ENCODE measurements at places on chromosomes 7 and 10.
A peak's percentile ranks its signal among the peaks of the same experiment; 100 is the strongest.

GRCh38 chr7:144941127-144941526 is 105.3 kb upstream of the TPK1 start:
- no peak for DNase-seq

DNA sequence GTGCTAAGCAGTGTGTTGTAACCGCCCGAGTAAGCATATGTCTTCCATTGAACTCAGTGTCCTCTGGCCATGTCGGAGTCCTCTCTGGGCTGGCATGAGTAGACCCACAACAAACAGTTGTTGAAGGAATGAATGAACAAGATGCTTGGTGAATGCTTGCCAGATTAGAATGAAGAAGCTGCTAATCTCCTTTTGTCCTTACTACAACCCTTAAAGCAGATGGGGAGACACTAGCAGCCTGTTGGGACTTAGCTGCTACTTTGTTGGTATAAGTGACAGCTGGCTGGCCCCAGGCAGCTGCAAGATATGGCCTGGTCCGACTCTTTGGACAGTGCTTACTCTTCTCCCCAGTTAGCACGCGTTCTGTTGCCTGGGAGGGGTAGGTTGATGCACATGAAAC is 370.1 kb downstream of the RPS24 start:
- DNase-seq: peak; percentile 12

- no peak for DNase-seq
Observed at GRCh38 chr7:111301891-111302290, 211.0 kb downstream of the LRRN3 start.

DNA sequence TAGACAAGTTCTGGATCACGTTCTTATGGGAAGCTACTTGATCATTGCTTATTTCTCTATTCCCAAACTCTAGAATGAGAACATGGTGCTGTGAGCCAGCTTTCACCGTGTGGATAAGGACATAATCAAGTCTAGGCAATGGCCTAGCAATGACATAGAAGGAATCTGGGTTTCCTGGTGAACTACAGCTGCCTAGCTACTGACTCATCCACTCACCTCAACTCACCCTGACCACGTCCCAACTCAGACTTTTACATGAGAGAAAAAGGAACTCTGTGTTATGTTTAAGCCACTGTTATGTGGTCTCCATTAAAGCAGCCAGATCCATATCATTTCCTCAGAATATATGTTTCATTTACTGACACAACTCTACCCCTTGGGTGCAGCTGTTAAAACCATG is 18.8 kb upstream of the MET start:
- DNase-seq: no peak

- no peak for DNase-seq
Observed at GRCh38 chr7:12518920-12519681, 51.4 kb upstream of the SCIN start.

GRCh38 chr7:140404565-140405065 is 757 bp downstream of the RAB19 start:
- DNase-seq: peak; percentile 38

DNA sequence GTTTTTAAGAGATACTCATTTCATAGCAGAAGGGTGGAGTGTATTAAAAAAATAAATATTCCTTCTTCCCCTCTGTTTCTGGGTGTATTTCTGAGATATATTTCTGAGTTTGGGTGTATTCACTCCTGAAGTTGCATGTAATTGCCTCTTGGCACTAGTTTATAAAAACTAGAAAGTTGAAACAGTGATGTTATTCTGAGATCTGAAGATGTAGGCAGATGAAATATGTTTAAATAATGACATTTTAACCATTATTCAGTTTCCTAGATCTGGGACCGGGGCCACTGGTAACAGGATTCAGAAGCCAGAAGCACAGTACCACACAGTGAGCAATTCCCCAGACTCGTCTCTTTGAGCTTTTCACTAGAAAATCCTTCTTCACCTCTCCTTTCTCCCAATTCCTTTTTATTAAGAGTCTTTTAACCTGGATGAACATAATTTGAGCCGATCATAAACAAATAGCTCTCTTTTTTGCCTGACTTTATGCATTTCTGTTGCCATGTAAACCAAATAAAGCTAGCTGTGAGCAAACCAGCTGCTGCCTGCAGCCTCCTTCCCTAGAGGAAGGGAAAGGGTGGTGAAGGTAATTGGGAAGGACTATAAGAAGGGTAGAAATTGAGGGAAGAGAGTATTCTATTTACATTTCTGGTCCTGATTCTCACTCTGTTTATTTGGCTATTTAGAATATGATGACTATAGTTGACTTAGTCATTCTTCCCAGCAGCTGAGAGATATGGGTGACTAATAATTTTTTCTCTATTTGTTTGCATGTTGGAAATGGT is 101.8 kb upstream of the STRIP2 start:
- DNase-seq: no peak

DNA sequence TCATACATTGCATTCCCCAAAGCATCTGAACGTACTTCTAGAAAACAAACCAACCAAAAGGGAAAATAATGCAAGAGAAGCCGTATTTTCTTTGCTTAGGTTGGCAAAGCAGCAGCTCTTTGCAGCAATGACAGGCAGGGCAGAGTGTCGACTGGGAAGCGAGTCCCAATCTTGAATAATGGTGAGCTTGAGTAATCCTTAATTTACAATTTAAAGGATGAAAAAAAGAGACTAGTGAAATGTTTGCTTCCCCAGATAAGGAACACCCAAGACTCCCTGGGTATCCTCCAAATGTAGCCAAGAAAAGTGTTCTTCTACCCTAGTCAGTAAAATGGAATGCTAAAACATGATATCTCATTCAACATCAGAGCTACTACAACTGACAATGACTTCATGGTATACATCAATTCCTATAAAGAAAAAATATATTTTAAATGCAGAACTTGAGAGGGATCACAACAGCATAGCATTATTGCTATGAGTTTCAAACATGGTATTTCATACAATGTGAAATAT is 32.0 kb downstream of the GPAM start:
- DNase-seq: no peak

GRCh38 chr7:135168489-135169140 is 1.9 kb downstream of the CYREN start:
- DNase-seq: no peak

DNA sequence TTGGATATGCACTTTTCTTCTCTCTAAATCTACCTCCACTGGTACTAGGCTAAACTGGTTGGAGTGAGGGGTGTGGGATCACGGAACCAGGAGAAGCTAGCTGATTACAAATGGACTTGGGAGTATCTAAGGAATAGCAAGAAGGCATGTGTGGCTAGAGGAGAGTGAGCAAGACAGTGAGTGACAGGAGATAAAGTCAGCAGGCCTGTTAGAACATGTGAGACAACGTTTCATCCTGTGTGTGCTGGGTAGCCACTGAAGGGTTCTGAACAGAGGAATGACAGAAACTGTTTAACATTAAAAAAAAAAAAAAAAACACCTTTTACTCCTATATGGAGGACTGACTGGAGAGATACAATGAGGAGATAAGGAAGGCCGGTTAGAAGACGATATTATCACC is 51.7 kb downstream of the ZNF438 start:
- DNase-seq: no peak

- DNase-seq: no peak
Observed at GRCh38 chr10:44889834-44890233, 21.3 kb upstream of the TMEM72 start.

GRCh38 chr10:15542817-15543216 is 171.7 kb upstream of the FAM171A1 start:
- no peak for DNase-seq

DNA sequence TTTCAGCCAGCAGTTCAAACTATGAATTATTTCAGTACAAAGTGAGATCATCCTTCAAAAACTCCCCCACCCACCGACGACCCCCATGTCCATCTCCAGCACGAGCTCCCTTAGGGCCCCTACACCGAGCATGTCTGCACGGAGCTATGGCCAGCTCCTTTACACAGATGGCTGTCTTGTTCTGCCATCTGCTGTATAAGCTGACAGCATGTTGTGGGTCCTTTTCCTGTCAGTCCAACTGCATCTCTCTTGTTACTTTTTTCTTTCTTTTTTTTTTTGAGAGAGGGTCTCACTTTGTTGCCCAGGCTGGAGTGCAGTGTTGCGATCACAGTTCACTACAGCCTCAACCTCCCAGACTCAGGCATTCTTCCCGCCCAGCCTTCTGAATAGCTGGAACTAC is 21.6 kb downstream of the NPC1L1 start:
- DNase-seq: peak; percentile 4

DNA sequence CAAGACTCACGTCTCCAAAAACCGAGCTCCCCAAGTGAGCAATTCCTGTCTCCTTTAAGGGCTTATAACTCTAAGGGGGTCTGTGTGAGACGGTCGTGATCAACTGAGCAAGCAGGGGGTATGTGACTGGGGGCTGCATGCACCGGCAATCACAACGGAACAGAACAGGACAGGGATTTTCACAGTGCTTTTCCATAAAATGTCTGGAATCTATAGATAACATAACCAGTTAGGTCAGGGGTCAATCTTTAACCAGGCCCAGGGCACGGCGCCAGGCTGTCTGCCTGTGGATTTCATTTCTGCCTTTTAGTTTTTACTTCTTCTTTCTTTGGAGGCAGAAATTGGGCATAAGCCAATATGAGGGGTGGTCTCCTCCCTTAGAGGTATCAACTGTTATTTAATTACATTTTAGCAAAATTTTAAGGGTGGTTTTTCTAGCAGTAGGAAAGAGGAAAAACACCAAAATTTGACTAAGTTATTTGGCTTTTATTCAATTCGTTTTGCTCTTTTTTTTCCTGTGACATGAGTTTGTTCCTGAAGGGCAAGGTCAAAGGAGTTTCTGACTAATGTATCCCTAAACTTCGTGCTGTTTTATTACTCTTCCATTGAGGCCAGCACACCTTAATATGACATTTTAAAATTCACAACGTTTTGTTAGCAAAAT is 121.4 kb upstream of the SEC61G start:
- no peak for DNase-seq

- DNase-seq: no peak
Observed at GRCh38 chr7:112833082-112833481, 42.9 kb upstream of the TMEM168 start.

DNA sequence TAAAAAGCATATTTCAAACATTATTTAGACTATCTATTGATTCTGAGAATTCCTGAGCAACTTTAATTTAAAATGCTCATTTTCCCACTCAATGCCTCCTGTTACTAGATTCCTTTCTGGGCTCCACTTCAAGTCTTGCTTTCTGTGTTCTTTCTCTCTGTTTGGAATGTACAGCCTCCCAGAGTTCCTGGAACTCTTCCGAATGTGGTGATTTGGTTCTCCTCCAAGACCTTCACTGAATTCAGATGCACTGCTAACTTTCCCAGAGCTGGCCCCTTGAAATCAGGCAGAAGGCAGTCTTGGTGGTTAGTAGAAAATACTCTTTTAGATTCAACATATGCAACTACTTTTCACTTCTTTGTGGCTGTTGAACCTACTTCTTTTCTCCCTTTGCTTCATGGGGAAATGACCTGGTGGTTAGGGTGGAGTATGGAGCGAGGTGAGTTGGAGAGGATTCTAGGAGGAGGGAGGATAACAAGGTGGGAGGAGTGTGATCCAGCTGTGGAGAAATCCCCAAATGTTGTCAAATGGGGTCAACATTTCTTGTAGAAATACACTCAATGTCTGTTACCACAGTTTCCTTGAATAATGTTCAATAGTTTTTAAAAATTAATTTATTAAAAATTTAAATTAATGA is 27.9 kb upstream of the CCDC7 start:
- DNase-seq: no peak

DNA sequence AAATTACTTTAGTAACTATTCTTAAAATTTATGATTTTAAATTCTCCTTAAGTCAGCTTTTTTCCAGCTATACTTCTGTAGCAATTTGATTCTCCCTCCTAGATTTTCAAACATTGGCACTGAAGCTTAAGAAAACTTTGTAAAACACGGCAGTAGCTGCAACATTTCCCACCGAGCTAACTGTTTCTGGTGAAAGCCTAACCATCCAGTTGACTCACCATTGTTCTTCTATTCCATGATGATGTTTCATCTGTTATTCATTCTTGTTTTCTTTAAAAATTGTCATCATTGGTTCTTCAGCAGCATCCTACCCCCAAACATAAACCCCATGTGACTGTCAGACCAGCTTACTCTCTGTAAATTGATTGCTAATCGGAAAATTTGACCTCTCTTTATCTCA is 312.3 kb downstream of the DGKB start:
- no peak for DNase-seq

DNA sequence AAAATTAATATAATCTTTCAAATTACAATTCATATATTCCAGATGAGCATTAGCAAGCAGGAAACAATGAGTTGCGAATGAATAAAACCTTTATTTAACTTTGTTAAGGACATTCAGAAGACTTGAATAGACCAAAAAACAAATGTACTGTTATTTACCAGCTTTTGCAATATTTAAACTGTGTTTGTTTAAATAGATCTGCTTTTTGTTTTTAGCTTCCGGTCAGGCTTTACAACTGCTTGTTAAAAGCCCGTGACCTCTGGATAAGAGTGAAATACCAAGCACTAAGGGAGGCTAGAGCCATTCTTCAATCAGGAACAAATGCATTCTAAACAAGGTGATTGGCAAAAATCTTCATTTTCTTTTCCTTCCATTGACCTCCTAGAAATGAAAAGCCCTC is 184.9 kb upstream of the GNAI1 start:
- no peak for DNase-seq

- no peak for DNase-seq
Observed at GRCh38 chr7:143401265-143401664, 7.4 kb downstream of the EPHA1 start.

GRCh38 chr7:117017017-117017451 is 63.7 kb downstream of the ST7 start:
- no peak for DNase-seq

- no peak for DNase-seq
Observed at GRCh38 chr7:55034776-55035175, 16.0 kb downstream of the EGFR start.

- no peak for DNase-seq
Observed at GRCh38 chr10:29869593-29869992, 189.8 kb downstream of the JCAD start.

DNA sequence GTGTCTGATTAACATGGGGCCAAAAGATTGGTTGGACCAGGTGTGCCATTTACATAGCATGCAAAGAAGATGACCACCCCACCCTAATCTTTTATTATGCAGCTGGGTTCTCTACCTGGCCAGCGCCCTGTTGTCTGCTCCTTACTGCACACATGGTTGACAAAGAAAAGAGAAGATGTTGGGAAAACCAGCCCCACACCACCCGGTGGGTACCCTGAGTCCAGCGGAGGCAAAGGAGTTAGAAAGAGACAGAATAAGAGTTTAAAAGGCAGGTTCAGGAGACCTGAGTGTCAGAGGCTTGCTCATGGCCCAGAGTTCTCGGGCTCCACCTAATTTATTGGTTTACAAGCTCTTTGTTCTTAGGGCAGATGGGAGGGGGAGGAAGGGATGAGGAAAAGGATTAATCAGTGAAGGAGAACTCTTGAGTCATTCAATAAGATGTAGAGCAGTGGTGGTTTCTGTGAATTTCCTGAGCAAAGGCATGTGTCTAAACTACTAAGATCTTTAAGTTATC is 24.1 kb upstream of the ABCA13 start:
- no peak for DNase-seq

DNA sequence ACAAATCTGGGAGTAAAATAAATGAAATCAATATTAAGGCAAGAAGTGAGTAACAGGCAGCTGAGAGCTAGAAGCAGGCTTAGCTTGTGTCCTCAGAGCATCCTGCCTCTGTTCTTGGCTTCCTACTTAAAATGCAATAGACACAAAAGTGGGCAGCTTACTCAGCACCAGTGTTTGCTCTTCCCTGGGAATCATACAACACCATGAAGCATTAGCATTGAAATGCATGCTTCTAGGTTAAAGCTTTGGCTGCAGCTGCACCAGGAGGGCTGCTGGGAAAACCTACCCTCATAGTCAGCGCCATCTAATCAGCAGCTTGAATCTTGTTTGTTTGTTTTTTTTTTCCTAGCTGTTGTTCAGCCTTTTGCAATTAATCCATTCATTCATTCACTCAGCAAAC is 104.2 kb upstream of the VWC2 start:
- DNase-seq: no peak

- DNase-seq: no peak
Observed at GRCh38 chr7:131897790-131898165, 341.4 kb upstream of the PODXL start.

All from NCI-H524 treated with DMSO at 0.1 percent for 48 hours (cell line).